ENCODE measurements at places on chromosomes 5 and 9.
A peak's percentile ranks its signal among the peaks of the same experiment; 100 is the strongest.

DNA sequence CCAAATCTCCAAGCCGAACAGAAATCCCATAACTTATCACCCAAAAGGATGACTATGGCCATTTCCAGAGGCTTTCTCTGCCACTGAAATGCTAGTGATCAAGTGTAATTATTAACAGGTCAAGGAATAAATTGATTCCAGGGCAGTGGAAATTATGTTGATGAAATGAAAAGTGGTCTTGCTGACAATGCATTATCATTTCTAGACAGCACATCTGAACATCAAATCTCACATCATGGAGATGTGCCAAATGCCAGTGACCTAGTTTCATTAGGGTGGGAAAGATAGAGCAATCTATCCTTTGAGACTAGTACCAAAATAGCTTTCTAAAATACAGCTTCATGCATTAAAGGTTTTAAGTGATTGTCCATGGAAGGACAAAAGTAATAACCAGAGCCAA lies 86.1 kb downstream of the AUH start:
- DNase-seq: peak; percentile 27

DNA sequence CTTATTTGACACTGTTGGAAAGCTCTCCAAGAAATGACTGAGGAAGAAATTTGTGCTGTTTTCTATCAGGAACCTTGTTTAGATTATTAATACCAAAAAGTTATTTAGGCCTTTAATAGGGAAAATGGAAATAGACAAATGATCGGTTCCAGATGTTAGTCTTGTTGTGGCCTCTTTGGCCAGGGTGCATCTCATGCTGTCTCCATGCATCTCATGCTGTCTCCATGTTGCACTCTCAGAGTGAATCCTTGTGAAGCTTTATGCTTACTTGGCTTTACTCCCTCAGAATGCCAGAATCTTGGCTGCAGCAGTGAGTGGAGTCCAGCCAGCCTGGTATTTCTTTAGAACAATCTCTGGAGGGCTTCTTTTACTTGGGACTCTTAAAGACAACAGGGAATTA lies 185.5 kb downstream of the ARHGAP26 start:
- DNase-seq: no peak

- no peak for DNase-seq
Observed at GRCh38 chr9:20391208-20391607, 231.1 kb downstream of the MLLT3 start.

DNA sequence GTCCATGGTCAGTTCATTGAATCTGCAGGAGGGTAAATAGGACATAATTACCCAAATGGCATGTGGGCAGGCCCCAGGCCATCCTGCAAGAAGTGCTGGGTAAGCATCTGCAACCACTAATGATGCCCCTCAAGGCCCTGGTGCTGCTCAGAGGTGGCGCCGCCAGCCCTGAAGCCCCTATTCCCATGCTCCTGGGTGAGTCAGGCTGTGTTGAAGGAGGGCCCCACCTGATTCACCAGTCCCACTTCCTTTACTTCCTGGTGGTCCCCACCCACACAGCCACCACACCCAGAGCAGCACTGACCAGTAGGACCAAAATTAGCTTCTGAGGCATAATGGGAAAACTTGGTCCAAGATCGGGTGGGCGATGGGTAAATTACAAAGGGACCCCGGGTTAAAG lies 120.4 kb upstream of the SPRY4 start:
- no peak for DNase-seq

DNA sequence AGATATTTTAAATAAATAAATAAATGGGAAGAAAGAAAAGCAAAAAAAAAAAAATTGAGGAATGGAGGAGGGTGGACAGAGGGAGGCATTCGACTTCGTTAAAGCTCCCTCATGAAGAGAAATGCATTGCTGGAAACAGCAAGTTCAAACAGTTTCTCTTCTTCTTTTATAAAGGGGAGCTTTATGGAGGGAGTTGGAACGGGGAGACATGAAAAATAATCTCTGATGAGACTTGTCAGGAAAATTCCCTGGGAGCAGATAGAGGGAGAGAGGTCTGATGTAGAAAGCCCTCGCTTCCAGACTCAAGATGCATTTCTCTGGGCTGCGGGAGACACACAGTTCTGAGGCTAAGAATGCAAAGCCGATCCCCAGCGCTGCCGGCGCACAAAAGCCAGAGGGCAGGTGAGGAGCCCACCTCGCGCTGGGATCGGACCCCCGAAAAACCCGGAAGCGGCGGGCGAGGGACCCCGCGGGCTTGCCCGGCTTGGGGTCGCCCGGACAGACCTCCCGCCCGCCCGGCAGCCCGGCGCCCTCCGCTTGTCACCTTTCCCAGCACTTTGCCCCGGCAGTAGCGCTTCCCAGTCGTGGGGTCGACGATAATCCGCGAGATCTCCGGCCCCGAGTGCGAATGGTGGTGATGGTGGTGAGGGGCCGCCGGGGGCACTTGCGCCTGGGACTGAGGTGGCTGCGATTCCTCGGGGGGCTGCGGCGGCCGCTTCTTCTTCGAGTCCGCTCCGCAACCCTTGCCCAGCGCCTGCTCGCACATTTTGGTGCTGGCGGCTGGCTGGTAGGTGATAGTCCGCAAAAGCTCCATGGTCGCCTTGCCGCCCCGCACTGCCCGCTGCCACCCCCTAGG lies 512 bp downstream of the PLK2 start:
- peak; percentile 32 for DNase-seq

DNA sequence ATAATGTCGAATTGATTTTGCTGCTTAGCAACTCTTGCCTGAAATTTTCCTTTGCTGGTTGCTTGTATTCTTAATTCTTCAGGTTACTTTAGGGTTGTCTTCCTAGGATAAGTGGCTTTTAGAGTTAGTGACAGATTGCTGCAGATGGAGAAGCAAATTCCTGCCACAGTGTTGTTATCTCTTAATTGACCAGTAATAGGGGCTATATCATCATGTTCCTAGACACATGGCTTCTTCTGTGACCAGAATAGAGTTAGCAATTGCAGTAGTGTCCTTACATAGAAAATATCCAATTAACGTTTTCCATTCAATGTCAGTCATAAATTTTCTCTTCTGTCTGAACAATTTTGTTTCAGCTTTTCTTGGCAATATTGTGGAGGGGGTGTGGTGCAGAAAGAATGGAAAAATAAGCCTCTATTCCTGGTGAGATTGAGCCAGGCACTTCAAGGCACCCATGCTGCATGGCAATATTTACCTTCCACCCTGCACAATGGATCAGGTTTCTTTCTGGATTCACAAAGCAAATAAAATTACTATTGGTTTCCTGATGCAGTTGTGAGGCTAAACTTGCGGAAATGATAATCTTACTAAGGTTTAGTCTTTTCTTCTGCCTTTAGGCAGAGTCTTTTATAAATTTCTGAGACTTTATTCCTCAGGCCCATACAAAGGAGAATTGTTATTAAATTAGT lies 1481.5 kb downstream of the EFNA5 start:
- DNase-seq: no peak

DNA sequence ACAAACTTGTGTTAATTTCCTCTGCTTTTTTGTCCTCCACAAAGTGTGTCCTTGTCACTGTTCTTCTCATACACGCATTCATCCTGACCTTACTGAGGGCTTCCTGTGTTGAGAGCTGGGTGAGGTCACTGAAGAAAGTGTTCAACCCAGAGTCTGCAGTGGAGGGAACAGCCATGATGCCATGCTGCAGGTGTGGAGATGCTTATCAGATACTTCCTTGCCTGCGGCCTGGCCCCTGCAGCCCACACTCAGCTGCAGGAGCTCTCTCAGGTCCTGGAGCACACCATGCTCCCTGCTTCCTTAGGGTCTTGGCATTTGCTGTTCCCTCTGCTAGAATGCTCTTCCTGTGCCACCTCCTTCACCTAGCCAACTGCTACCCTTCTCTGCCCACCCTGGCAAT lies 108.1 kb upstream of the SPRY4 start:
- DNase-seq: no peak

DNA sequence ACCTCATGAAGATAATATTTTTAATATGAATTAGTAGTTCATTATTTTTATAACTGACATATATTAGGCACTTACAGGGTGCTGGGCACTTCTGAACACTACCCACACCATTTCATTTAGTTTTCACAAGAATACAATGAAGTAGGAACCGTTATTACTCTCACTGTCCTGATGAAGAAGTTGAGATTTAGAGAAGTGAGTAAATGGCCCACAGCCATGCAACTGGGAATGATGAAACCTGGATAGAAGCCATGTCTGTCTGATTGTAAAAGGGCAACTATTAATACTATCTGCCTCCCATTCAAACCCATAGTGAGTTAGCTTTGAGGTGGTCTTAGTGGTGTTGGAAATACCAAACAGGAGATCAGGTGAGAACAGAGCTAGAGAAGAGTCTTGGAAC lies 29.6 kb upstream of the OTULINL start:
- DNase-seq: no peak

DNA sequence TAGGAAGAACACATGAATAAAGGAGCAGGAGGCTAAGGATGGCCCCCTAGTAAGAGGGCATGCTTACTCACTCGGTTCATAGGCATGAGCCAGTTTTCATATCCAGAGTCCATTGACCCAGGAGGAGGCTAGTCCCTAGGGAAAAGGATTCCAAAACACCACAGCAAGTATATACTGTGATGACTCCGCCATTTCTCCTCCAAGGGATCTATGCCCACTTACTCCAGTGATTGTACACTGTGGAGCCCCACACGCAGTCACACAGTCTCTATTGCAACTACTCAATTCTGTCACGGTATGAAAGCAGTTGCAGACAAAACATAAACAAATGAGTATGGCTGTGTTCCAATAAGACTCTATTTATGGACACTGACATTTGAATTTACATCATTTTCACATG lies 117.7 kb upstream of the ALDH1B1 start:
- DNase-seq: no peak

DNA sequence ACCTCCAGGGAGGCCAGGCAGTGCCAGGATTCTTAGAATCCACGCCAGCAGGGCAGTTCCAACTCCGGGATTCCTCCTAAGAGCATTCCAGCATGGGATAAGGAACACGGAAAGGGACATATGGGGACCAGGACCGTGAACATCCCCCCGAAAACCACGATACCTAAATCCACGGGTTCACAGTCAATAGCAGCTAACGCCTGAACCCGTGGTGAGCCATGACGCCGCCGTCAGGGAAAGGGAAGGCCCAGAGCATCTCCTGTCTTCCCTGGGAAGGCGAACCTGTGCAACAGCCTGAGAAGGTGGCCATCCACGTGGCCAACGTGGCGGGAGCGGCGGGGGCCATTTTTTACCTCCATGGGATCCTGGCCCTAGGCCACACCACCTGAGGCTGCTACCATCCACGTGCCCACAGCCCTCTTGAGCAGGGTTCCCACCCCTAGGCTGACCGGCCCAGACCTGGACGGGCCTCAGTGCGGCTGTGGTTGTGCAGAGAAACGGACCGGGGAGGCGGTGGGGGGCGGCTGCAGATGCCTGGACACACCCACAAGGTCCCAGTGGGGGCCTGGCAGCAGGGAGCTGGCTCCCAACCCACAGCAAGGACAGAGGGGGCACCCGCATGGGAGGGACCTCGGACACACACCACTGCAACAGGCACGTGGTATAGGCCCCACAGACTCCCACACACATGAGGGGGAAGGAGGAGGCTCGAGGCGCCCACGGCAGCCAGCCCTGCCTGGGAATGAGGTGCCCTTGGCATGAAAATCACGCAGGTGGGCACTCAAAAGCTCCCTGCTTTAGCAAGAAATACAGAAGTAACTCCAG lies 42.8 kb downstream of the SLC12A7 start:
- no peak for DNase-seq

DNA sequence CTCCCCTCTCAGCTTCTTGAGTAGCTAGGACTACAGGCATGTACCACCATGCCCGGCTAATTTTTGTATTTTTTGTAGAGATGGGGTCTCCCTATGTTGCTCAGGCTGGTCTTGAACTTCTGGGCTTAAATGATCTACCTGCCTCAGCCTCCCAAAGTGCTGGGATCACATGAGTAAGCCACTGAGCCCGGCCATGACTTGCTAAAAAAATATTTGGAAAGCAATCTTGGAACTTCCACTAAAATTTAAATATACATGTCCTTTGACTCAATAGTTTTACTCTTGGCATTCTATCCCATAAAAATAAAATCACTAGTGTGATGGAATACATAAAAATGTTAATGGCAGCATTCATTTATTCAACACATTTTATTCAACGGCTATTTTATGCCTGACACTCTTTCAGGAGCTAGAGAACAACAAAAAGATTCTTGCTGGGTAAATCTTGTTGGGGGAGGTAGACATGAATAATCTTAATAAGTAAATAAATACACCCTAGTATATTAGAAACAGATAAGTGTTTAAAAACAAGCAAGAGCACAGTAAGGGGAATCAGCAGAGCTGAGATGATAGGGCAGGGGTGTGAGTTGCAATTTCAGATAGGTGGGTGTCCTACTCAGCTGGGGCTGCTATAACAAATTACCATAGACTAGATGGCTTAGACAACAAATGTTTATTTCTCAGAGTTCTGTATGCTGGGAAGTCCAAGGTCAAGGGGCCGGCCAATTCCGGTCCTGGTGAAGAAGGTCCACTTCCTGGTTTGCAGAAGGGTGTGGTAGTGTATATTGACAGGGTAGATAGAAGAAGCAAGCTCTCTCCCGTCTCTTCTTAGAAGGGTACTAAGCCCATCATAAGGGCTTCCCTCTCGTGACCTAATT lies 50.7 kb downstream of the KCNV2 start:
- no peak for DNase-seq
